ENCODE measurements at places on chromosomes 5 and 9.

DNA sequence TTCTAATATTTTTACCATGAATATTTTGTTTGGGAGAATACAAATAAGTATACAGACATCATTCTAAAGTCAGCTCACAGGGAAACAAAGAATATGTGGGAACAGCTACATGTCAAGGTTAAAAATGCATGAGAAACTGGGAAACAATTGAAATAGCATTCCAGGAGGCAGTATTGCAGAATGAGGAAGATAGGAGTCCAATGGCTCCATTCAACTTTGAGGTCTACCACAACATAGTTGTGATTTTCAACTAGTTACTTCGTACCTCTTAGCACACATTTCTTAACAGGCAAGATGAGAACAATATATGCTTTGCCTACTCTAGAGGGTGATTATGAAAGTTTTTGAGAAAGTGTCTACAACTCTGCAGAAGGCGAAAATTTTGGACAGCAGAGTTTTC lies 35.2 kb upstream of the CAST start:
- no peak for DNase-seq

GRCh38 chr9:113238859-113239232 lies 17.5 kb downstream of the SLC31A1 start:
- no peak for DNase-seq

DNA sequence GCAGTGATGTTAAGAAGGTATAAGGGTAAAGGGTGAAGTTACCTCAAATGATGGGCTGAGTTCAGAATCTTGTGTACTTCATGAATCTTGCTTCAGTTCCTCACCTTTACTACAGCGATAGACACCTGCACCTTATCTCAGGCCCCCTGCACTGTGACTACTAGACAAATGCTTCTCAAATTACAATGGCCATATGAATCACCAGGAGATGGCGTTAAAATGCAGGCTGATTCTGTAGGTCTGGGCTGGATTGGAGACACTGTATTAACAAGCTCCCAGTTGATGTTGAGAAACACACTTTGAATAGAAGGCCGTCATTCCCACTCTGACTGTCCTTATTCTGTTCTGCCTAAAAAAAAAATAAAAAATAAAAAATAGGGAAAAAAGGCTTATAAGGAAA lies 29.8 kb downstream of the TARS1 start:
- peak; percentile 15 for DNase-seq

- no peak for DNase-seq
These were observed 200.5 kb upstream of the KLF4 start for GRCh38 chr9:107690021-107690420.

- no peak for DNase-seq
These were observed 15.1 kb upstream of the ACTBL2 start for GRCh38 chr5:57497733-57498132.

DNA sequence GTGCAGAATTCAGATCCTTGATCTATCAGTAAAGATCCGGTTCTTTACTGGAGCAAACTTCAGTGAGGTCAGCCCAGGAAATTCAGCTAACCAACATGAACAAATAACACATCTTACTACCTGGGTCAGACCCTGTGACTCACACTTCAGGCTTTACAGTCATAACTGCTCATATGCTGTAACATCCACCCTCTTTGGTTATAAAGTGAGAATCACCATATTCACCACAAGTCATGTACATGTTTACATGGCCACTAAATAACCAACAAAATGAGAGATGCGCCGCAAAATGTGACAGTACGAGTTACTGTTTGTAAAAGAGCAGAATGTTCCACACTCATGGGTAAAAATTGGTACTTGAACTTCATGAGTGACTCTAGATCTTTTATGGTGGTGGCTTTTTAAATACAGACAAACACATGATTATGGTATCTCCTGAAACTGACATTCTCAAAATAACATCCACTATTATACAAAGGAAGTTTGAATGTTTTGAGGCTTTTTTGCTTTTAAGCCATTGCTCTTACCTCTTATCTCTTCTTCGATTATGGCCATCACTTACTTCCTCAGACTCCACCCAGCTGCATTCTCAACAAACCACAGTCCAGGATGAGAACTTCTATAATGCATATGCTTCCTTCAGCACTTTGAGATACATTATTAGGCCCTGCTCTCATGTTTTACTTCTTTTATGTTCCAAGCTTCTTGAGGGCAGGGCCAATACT lies 516.6 kb downstream of the RAB3C start:
- DNase-seq, result no peak

GRCh38 chr9:136644593-136645351 lies 17.9 kb upstream of the EGFL7 start:
- no peak for DNase-seq

- no peak for DNase-seq
These were observed 20.0 kb upstream of the SCGB3A1 start for GRCh38 chr5:180611140-180611850.

DNA sequence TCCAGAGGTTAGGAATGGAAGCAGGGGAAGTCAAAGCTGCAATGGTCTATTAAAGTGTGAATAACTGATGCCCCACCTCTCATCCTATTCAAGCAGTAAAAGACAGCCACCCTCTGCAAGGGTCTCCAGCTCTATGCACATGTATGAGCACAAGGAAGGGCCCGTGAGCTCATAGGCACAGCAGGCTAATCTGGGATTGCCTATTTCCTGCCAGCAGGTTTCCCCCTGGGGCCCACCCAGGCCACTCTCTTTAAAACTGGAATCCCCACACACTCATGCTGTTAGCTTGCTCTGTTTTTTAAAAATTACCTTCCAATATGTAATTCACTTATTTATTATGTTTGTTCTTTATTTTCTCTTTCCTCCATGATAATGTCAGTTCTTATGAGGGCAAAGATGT lies 48.7 kb upstream of the ZNF366 start:
- DNase-seq, result peak; percentile 13

- DNase-seq, result no peak
These were observed 19.7 kb downstream of the FNBP1 start for GRCh38 chr9:130023144-130023787.

DNA sequence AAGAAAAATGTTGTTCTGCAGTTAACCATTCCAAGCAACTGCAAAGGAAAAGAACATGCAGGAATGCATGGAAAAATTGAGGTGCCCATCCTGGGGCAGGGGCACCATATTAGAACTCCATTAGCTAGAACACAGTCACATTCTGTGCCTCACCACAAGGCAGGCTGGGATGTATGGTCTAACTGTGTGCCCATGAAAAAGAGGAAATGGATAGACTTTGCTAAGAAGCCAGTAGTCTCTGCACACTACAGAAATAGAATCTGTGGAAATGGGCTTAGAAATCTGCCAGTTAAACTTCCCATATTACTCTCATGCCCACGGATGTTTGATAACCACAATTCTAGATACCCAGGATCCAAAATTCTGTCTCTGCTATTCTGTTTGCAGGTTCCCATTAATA lies 423.8 kb upstream of the SMARCA2 start:
- no peak for DNase-seq

DNA sequence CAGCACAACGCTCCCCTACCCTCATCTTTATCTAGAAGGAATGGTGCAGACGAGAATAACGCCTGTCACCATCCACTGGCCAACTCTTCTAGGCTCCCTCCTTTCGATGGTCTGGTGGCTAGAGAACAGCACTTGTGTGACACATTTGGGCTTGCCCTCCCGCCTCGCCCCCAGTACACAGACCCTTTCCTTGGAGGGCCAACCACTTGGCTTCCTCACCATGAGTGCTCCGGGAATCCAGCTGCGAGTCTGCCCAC lies 1.4 kb downstream of the GNAQ start:
- DNase-seq, result peak; percentile 40

DNA sequence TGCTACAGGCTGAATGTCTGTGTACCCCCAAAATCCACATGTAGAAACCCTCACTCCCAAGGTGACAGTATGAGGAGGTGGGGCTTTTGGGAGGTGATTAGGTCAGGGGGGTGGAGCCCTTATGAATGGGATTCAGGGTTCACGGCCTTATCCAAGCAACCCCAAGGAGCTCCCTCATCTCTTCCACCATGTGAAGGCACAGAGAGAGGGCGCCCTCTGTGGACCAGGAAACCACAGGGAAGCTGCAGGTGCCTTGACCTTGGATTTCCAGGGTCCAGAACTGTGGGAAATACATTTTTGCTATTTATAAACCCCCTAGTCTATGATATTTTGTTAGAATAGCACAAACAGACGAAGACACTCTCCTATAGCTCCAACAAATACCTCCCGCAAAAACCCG lies 53.6 kb upstream of the IRX2 start:
- DNase-seq, result no peak

- no peak for DNase-seq
These were observed 17.0 kb downstream of the ERAP2 start for GRCh38 chr5:96893342-96893741.

DNA sequence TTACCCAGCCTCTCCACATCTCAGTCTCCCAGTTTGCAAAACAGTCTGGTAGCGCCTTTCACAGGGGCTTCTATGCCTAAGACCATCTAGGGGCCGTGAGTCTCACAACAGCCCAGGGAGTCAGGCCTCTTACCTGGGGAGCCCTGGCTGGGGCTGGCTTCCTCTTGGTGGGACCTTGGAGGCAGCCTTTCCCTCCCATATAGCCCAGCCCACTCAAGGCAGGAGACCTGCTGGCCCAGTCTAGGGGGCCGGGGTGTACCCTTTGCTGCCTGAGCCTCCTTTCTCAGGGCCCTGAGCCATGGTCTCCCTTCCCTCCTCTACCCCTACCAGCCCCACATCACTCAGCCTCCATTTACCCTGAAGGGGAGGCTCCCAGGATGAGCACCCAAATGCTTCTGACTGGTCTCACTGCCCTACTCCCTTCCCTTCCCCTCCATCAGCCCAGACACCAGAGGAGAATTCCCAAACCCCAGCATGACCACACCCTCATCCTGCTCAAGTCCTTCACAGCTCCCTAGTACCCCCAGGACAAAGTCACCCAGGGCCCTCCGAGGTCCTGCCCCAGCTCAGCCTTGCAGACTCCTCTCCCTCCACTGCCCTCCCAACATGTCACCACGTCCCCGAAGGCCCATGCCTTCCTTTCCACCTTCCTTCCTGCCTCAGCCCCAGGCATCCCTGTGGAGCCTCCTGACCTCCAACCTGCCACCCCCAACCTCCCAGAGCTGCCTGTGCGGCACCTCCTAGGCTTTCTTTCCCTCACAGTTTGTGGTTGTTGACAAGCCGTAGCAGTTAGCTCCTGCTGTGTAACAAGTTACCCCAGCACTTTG lies 55.3 kb downstream of the BARX1 start:
- no peak for DNase-seq

DNA sequence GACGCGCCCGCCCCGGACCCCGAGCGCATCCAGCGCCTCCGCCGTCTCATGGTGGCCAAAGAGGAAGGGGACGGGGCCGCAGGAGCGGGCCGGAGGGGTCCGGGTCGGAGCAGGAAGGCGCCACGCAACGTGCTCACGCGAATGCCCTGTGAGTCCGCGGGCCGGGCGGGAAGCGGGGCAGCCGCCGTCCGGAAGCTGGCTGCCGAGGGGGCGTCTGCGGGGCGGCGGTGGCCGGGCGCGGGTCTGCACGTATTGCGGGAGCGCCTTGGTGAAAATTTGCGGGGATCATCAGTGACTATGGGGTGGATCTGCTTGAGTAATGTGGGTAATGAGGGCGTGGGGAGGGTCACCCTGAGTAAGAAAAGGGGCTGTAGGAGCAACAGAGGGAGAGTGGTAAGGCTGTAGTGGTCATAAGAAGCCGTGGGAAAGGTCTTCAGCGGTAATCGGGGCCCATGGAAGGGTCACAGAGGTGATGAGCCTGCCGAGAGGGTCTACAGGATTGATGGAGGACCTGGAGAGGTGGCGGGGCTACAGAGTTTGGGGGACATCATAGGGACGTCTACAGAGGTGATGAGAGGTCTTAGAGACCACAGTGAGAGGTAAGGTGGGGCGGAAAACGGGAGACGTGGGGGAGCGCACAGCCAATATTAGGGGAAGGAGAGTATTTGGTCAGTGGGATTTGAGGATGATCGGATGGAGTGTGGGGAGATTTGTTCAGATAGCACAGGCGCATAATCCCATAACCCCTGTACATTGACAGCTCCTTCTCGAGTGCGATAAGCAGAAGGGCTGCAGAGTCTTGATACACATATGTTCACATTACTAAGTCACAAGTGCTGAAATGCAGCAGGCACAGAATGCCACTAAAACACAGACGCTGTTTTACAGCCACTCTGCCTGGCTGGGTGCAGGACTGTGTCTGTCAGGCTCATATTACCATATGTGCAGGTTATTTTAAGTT lies 819 bp downstream of the LSM11 start:
- peak; percentile 29 for DNase-seq

DNA sequence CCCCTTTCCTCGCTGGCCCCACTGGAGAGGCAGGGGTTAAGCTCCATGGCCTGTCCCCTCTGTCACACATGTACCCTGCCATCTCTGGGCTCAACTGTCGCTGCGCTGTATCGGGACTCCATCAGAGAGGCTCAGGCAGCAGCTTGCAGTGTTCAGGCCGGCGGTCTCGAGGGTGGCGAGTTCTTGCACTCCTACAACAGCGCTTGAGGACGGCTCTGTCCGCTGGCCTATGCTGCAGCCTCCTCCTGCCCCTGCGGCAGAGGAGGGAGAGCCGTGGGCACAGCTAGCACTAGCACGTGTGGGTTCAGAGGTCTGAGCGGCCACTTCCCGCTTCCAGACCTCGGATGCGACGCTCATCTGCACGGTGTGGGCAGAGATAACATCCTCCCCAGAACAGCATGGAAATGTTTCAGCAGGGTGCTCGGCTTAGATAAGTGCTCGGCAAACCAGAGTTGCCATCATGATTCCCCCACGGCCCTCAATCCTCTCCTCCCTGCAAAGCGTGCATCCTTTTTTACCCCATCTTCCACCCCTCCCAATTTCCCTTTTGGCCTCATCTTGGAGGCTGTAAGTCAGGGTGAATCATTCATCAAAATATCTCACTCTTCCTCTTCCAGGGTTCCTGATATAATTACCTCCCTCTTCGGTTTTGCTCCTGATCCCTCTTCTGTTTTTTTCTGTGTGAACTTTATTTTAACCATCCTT lies 41.9 kb upstream of the FUBP3 start:
- DNase-seq, result no peak

DNA sequence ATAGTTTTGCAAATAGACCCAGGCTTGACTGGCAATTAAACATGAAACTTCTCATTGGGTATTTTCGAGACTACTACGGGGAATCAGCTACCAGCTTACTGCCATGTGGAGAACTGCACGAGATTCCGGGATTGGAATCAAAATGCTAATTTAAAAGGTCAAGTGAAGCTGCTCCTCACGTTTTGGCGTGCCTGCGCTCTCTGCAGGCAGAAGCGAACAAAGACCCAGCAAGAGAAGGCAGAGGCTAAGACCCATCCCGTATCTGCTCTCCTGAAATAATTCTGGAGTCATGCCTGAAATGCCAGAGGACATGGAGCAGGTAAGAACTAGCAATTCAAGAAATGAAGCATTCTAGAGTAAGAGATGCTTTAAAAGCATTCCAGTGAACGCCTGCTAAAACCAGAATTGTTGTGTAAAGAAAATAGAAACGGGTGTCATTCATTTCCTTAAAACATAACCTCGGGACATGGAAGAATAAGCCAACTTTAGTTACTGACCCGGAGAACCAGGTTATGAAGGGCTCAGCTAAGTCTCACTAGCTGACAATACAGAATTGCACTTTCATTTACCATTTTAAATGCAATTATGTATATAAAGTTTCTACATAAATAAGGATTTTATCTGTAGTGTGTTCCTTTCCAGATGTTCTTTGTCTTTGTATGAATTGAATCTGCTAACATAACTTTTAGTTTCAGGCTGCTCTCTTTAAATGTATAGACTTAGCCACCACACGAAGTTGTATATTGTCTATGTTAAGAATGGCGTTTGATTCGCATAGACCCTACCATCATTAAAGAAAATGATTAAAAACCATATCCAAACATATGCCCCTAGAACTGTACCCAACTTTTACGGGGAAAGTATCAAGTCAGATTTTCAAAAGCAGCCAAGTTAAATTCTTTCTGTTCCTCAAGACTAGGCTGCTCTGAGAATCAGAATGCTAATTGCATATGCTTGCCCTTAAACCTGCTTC lies 2.0 kb upstream of the MAT2B start:
- DNase-seq, result peak; percentile 82

- DNase-seq, result no peak
These were observed 187.0 kb upstream of the KCNN2 start for GRCh38 chr5:114174837-114175236.
